ENCODE measurements at places on chromosomes 5 and 9.
A peak's percentile ranks its signal among the peaks of the same experiment; 100 is the strongest.

DNA sequence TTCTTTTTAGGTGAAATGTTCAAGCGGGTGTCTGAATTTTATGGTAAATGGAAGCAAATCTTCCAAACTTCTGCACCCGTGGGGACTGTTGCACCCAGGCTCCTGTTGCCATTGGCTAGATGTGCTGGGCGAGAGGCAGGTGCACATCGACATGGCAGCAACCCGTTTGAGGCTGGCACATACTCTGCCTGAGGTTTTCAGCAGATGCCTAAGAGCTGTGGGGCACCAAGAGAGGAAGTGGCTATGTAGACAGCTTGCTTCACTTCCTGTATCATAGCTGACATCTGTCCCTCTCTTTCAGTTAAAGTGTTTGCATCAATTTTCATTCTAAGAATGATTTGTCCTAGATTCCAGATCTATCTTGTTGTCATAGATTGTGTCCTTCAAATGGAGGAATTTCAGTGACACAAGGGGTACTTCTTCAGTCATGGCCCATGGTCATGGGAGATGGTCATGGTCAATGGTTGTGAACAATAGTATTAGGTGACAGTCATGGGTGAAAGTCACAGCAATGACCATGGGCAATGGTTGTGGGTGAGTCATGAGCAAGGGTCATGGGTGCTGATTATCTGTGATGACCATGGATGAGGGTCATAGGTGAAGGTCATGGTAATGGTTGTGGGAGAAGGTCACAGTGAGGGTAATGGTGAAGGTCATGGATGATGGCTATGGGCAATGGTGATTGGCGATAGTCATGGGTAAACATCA lies 115.1 kb upstream of the IRX4 start:
- no peak for DNase-seq

DNA sequence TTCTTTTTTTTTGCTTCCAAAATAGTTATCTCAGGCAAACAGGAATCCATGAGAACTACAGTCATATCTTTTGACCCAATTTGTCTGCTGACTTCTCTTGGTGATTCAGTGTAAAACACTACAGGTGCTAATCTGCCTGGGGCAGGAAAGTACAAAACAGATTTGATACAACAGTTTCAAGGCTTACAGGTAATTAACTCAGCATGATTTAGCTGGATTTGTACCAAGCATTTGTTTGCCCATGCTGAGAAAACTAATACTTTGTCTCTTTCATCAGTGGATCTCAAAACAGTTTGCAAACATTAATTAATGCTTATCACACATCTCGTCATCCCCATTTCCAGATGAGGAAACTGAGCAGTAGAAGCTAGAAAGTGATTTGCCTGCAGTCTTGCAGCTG lies 312.5 kb upstream of the SEMA6A start:
- DNase-seq: no peak

GRCh38 chr5:31937226-31937625 lies 236.9 kb downstream of the GOLPH3 start:
- no peak for DNase-seq

GRCh38 chr9:12185856-12186255 lies 507.3 kb upstream of the TYRP1 start:
- DNase-seq: no peak

GRCh38 chr5:57468481-57469163 lies 14.0 kb downstream of the ACTBL2 start:
- DNase-seq: peak; percentile 43

GRCh38 chr9:20744036-20744630 lies 60.1 kb downstream of the FOCAD start:
- no peak for DNase-seq

- DNase-seq: peak; percentile 42
These were observed 33.3 kb downstream of the NKX2-5 start for GRCh38 chr5:173201636-173202265.

DNA sequence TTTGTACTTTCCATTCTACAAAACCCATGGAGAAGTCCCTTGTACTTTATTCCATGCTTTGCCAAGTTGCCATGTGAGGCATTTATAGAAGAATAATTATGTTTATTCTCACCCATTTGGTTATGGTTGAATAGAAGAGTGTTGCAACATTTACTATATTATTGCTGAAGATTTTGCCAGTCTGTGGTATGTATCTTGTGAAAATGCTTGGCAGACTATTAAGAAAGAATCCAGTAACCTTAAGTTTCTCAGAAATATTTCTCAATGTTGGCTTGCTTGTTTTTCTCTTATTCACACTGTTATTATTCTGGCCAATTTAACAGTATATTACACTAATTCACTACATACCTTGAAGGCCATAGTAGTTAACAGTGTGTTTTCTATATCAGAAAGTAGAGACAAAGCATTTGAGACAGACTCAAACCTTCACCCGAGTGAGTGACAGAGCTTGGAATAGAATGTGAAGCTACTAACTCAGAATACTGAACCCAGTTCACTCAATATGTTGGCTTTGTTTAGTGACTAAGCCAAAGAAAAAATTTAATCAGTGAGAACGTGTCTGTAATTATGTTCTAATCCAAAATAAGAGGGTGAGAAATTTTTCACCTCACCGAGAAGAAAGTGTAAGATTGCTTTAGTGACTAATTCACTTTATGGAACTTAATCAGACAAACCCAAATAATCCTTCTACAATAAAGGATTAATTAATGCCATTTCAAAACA lies 184.4 kb downstream of the CWC27 start:
- DNase-seq: no peak

- no peak for DNase-seq
These were observed 59.1 kb downstream of the ABLIM3 start for GRCh38 chr5:149200355-149200754.

- DNase-seq: no peak
These were observed 56.8 kb upstream of the ZFR start for GRCh38 chr5:32501071-32502002.

DNA sequence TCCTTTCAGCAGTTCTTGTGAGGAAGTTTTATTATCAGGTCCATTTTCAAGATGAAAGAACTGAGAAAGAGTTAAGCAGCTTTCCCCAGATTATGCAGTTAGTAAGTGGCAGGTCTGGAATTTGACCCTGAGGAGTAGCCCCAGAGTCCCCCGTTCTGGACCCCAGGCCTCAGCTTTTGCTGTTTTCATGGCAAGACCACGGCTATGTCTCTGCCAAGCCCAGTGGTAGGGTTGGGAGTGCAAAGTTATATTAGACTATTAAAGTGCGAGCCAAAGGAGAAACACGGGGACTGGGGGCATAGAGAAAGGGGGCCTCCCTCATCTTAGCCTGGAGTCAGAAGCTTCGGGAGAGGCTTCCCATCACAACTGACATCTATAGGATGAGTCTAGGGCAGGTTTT lies 19.3 kb upstream of the ORM1 start:
- DNase-seq: no peak

- no peak for DNase-seq
These were observed 364.9 kb downstream of the ARRDC3 start for GRCh38 chr5:91018200-91018599.

GRCh38 chr9:18143073-18143745 lies 330.7 kb upstream of the ADAMTSL1 start:
- no peak for DNase-seq

DNA sequence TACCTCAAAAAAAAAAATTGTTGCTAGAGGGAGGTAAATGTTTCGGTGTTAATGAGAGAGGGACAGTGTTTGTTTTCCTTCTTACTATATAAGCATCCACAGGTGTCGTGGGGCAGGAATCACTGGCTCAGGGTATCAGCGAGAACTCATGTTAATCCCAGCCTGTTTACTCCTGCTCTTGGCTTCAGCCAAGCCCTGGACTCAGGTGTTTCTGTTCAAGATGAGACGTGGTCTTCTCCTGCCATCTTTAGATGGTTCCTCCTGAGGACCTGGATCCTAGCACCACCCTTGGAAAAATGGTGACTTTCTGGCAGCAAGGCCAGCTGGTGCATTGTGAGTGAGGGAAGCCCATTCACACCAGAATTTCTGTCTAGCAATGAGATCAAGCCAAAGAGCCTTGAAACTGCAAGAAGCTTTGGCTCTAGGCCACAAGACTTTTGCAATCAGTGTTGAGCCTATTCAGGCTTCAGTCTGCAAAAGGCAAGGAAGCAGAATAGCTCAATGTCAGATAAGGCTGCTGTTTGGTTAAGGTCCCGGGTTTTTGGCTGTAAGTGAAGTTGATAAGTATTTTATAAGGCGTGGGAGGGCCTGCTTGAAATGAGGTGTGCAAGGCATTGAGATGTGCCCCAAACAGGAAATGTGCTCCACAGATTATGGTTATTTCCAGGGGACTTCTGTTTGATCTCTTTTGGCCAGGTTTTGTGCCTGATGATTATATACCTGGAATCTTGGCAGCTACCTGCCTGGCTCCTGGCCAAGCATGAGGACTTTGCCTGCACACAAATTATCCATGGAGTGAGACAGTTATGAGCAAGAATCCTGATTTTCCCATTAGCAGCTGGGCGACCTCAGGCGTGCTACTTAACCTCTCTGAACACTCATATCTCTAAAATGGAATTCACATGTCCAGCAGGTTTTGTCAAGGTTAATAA lies 99.8 kb downstream of the TENT4A start:
- DNase-seq: peak; percentile 13

DNA sequence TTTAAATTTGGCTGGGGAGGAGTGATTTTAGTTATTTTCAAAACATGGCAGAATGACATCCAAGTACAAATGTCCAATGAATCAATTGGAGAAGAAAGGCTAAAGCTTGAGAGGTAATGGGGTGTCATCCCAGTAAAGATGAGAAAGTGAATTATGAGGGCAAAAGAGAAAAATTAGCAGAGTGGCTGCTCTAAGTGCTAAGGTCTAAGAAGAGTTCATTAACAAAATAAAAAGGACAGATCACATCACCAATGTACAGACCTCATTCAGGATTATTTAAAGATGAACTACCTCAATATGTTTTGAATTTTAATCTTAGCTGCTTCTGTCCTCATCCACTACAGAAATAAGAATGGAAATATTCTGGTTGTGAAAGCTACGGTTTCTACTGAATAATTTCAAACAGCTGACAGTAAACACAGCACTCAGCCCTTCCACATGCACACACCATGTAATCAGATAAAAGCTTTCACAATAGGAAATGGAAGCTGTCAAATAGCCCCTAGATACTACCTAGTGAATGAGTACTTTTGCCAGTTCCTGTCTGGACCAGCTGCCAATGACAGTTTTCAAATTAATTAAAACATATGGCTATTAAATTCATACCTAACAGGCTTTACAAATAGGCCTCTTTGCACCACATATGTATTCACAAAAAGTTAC lies 171.5 kb downstream of the SSBP2 start:
- DNase-seq: peak; percentile 19

GRCh38 chr9:86925686-86926085 lies 21.6 kb downstream of the GAS1 start:
- peak; percentile 49 for DNase-seq

DNA sequence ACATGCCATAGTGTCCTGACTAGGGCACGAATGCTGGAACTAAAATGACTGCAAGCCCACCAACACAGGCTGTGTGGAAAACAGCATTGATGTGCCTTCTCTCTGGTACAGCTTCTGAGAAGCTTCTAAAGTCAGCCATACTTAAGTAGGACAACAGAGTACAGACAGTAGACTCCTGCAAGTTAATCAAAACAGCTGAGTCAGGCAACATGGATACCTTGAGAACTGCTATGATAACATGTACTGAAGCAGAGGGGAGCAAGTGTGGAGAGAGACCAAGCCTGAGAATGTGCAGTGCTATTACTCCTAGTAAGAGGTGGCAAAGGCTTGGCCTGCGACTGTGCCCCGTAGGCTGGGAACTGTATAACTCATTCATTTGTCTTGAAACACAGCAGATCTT lies 2.5 kb downstream of the ISCA1 start:
- DNase-seq: no peak

- DNase-seq: no peak
These were observed 17.0 kb downstream of the IARS1 start for GRCh38 chr9:92276331-92277032.

- no peak for DNase-seq
These were observed 34.7 kb downstream of the PSIP1 start for GRCh38 chr9:15475923-15476536.

DNA sequence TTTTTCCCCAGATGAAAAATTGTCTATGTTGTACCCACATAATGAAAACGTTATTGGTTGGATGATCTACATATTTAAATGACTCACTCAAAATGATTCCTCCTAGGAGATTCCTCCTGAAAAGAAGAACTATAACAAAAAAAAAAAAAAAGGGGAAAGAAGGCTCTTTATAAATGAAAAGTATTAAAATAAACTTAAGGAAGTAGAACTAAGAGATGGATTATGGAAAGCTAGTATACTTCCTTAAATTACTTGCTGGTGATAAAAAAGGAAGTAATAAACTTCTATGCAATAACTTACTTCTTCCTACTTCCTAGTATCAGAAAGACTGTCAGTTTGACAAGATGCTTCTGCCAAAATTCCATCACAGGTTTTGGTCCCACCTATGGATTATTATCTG lies 1087.7 kb downstream of the CDH12 start:
- DNase-seq: no peak

- no peak for DNase-seq
These were observed 138.8 kb downstream of the ADAMTS16 start for GRCh38 chr5:5278815-5279381.
